Stimulated activated CD4-positive, alpha-beta T cell treated with anti-CD3 and anti-CD28 coated beads, TNF-alpha, amount 100 ng/mL, for 1 hour (primary cell): ENCODE measurements at places on chromosomes 7 and 10.

DNA sequence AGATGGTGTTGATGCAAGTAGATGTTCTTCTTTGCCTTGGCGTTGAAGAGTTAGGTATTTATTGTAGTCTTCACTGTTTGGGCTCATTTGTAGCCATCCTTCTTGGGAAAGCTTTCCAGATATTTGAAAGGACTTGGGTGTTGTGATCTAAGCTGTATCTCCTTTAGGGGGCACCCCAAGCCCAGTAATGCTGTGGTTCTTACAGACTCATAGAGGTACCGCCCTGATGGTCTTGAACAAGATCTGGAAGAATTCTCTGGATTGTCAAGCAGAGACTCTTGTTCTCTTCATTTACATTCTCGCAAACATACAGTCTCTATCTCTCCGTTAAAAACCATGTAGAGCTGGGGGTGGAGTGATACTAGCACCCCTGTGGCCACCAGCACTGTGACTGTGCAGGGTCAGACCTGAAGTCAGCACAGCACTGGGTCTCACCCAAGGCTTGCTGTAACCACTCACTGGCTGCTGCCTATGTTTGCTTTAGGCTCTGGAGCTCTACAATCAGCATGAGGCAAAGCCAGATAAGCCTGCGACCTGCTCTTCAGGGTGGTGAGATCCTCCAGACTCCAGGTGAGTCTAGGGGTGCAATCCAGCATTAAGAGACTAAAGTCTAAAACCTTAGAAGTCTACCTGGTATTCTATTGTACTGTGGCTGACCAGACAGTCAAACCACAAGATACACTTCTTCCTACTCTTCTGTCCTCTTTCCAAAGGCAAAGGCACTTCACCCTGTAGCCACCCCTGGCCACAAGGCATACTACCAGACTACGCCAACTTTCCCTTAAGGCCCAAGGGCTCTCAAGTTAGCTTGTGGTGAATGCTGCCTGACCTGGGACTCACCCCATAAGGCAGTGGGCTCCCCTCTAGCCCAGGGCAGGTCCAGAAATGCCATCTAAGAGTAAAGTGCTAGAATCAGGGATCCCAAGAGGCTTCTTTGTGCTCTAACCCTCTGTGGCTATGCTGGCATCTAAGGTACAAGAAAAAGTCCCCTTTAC, 209.7 kb upstream of the TMEM196 start:
- no peak for DNase-seq

- DNase-seq: no peak
These were observed 106.8 kb downstream of the CYP26A1 start for GRCh38 chr10:93180482-93180931.

DNA sequence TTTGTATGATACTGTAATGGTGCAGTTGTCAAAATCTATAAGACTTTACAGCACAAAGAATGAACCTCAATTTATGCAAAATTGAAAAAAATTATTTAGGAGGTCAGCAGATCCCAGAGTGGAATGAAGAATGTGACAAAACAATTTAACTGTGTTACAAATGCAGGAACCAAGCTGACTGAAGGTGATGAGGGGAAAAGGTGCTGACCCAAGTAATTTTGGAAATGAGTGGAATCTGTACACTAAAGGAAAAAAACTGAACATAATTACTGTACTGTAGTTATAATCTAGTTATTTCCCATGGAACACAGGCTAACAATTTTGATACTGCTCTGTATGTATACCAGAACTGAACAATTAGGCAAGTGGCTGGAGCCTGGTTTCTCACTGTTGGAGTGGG, 31.2 kb upstream of the ZCCHC24 start:
- DNase-seq: no peak

- DNase-seq: no peak
These were observed 716.0 kb downstream of the XPNPEP1 start for GRCh38 chr10:109207361-109207760.

- DNase-seq: no peak
These were observed 13.3 kb downstream of the MAP3K8 start for GRCh38 chr10:30447125-30447799.

DNA sequence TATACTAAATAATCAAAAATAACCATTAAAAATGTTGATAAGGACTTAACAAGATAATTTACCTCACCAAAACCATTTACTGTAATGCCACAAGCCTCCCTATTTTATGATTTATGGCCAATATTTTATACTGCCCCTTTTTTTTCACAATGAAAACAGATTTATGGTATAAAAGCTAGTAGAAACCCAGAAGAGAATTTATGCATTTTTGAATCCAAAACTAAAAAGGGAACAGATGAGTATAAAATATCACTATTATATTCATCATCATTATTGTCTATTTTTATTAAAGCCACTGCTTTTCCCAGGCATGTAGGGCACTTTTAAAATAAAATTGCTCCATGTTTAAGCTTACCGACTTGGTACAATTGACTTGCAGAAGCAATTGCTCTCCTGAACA, 425.0 kb downstream of the PHTF2 start:
- no peak for DNase-seq
